ENCODE measurements at places on chromosomes 16 and 17.

- no peak for DNase-seq
These were observed at the start of gene HSPB9 for GRCh38 chr17:42122371-42123303. HSPB9 (plus strand) TSS chr17:42122804; CDS start chr17:42122851, 47 bp downstream.

DNA sequence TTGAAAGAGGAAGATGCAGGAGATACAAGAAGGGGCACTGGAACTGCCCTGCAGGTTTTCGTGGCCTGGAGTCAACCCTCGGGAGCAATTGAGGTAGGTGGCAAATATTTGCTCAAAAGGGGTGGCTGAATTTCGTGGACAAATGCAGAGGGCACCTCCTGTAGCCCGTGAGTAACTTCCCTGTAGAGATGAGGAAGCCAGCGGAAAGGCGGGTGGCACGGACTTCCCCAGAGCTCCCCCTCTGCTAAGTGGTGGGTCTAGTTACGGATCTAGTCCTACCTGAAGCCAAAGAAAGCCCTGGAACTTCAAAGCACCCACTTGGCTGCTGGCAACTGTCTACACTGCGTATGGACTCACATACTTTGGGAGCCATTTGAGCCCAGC is 1.0 kb upstream of the ATP2C2 start:
- no peak for DNase-seq

DNA sequence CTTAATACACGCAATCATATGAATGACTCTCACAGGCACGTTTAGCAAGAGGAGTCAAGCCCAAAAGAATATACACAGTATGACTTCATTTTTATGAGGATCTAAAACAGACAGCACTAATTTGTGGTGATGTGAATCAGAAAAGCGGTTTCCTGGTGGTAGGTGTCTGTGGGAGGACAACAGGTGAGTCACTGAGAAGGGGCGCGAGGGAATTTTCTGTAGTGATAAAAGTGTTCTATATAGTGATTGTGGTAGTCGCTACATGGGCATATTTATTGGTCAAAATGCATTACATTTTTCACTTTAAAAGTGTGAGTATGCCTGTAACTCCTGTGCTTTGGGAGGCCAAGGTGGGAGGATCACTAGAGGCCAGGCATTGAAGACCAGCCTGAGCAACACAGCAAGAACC is 7.6 kb upstream of the TNRC6A start:
- no peak for DNase-seq

DNA sequence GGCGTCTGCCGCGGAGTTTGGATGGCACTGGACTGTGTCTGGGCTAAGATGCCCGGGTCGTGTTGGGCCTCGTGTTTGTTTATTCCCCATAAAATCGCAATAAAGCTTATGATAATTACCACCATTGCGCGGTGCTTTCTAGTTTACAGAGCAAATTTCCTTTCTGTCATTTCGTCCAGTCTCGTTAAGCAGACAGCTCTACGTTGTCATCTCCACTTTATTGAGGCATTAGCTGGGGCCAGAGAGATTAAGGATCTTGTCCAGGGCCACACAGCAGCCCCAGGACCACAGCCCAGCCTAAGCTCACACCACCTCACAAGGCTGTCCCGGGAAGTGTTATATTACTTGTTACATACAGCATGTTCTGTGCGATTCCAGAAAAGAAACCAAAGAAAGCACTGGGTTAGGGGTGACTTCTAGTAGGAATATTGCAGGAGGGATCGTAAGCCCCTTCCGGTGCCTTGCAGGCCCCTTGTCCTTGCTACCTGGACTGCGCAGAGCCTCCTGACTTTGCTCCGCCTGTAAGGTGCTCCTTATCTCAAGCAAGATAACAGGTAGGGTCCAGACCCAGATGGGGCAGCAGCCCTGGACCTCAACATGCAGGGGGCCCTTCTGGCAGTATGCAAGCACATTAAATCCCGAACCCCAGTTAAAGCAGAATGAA is 6.3 kb downstream of the NOS2 start:
- DNase-seq = no peak

Measured in HS-5 (cell line).